ENCODE measurements at places on chromosomes 12 and 14. TPM values are rescaled to one million over a fixed set of nuclear protein-coding genes. Genes with fewer than 3 reads are reported as not detected.
A peak's percentile ranks its signal among the peaks of the same experiment; 100 is the strongest.

Gene MFAP5
- 1.7 TPM for total RNA-seq

Gene P2RX2
- not detected for total RNA-seq

Gene LTB4R
- total RNA-seq: 8.9 TPM

GRCh38 chr14:93207468-93208308 lies 632 bp downstream of the UBR7 start:
- peak; percentile 73 for DNase-seq
- peak overlapping the region; percentile 94 for H3K4me3 ChIP-seq
- H3K4me1 ChIP-seq: peaks cover 12% of the 10 kb centered on the region

DNA sequence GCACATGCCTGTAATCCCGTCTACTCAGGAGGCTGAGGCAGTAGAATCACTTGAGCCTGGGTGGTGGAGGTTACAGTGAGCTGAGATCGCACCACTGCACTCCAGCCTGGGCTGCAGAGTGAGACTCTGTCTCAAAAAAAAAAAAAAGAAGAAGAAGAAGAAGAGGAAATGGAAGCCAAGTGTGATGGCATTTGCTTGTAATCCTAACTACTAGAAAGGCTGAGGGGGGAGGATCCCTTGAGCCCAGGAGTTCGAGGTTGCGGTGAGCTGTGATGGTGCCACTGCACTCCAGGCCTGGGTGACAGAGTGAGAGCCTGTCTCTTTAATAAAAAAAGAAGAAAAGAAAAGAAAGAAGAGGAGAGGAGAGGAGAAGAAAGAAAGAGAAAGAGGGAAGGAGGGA lies 52.1 kb downstream of the LGMN start:
- no peaks in the 10 kb centered on the region for H3K4me1 ChIP-seq
- H3K27me3 ChIP-seq: no peaks in the 10 kb centered on the region
- no peak overlapping the region for H3K27ac ChIP-seq
- DNase-seq: no peak

- H3K36me3 ChIP-seq: peaks cover 88% of the 10 kb centered on the region
- no peak overlapping the region for H3K27ac ChIP-seq
- DNase-seq: no peak
- no peak overlapping the region for H3K4me3 ChIP-seq
These were observed 70.5 kb downstream of the EP400 start for GRCh38 chr12:132020292-132020691.

DNA sequence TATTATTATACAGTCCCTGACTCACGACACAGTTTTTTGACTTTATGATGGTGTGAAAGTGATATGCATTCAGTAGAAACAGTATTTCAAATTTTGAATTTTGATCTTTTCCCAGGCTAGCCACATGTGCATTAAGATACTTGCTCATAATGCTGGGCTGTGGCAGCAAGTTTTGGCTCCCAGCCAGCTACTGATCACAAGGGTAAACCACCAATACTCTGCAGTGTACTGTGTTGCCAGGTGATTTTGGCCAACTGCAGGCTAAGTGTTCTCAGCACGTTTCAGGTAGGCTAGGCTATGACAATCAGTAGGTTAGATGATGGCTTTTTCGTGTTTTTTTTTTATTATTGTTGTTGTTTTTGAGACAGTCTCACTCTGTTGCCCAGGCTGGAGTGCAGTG lies 69.4 kb upstream of the ACTN1 start:
- no peaks in the 10 kb centered on the region for H3K27me3 ChIP-seq
- no peak overlapping the region for H3K4me3 ChIP-seq
- no peak overlapping the region for H3K27ac ChIP-seq
- H3K4me1 ChIP-seq: peaks cover 25% of the 10 kb centered on the region

GRCh38 chr14:91897106-91897701 lies 29.9 kb upstream of the TC2N start:
- H3K27ac ChIP-seq: no peak overlapping the region
- no peaks in the 10 kb centered on the region for H3K27me3 ChIP-seq
- no peaks in the 10 kb centered on the region for H3K36me3 ChIP-seq
- no peak overlapping the region for H3K4me3 ChIP-seq
- H3K4me1 ChIP-seq: no peaks in the 10 kb centered on the region

All from A673 (cell line).